ENCODE measurements at places on chromosomes 3 and 15. TPM values are rescaled to one million over a fixed set of nuclear protein-coding genes. Genes with fewer than 3 reads are reported as not detected.
A peak's percentile ranks its signal among the peaks of the same experiment; 100 is the strongest.

DNA sequence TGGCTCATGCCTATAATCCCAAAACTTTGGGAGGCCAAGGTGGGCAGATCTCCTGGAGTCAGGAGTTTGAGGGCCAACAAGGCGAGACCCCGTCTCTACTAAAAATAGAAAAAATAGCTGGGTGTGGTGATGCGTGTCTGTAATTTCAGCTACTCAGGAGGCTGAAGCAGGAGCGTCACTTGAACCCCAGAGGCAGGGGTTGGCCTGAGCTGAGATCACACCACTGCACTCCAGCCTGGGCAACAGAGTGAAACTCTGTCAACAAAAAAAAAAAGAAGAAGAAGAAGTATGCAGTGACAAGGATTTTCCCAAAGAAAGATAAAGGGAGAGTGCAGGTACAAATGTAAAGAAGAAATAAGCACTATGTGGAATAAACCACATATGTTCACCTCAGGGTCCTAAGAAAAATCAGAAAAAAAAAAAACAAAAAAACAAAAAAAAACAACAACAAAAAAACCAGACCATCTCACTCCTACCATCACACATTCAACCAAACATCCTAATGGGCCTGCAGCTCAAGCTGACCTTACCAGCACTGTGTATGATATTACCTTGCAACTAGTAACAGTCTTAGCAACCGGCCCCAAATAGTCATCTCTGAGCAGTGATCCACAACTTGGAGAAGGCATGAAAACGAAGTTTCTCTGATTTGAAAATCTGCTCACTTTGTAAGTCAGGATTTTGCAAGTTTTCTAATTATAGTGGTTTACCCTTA, 296.7 kb upstream of the PROK2 start:
- no peak for DNase-seq
- no peak overlapping the region for H3K4me3 ChIP-seq
- H3K27me3 ChIP-seq: no peaks in the 10 kb centered on the region
- no peaks in the 10 kb centered on the region for H3K36me3 ChIP-seq

- DNase-seq: no peak
- H3K4me3 ChIP-seq: peak within 1 kb of the TSS; percentile 19
- no peaks in the 10 kb centered on the region for H3K4me1 ChIP-seq
- no peaks in the 10 kb centered on the region for H3K27me3 ChIP-seq
- no peaks in the 10 kb centered on the region for H3K36me3 ChIP-seq
- H3K27ac ChIP-seq: peak within 1 kb of the TSS; percentile 70
These were observed at the start of gene LIPH for GRCh38 chr3:185552358-185552877. Gene LIPH, minus strand, starts transcription at chr3:185552588. Its CDS starts 117 bp downstream, at chr3:185552471.

GRCh38 chr15:82750831-82751180, 41.1 kb upstream of the AP3B2 start:
- no peaks in the 10 kb centered on the region for H3K36me3 ChIP-seq
- peak overlapping the region; percentile 68 for H3K4me3 ChIP-seq
- DNase-seq: no peak
- no peaks in the 10 kb centered on the region for H3K27me3 ChIP-seq
- H3K27ac ChIP-seq: peak overlapping the region; percentile 91

DNA sequence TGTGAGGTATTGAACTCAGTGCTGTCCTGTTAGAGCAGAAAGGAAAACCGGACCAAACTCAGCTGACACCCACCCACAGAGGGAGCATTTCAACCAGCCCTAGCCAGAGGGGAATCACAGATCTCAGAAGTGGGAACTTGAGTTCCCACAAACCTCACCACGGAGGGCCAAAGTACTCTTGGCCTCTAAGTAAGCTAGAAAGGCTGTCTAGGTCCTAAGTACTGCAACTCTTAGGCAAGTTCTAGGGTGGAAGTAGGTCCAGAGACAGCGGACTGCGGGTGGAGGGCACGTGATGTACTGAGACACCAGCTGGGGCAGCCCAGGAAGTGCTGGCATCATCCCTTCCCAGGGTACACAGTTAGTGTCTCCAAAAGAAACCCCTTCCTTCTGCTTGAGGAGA, 34.1 kb downstream of the EOMES start:
- H3K27ac ChIP-seq: no peak overlapping the region
- H3K4me1 ChIP-seq: no peaks in the 10 kb centered on the region
- DNase-seq: no peak

DNA sequence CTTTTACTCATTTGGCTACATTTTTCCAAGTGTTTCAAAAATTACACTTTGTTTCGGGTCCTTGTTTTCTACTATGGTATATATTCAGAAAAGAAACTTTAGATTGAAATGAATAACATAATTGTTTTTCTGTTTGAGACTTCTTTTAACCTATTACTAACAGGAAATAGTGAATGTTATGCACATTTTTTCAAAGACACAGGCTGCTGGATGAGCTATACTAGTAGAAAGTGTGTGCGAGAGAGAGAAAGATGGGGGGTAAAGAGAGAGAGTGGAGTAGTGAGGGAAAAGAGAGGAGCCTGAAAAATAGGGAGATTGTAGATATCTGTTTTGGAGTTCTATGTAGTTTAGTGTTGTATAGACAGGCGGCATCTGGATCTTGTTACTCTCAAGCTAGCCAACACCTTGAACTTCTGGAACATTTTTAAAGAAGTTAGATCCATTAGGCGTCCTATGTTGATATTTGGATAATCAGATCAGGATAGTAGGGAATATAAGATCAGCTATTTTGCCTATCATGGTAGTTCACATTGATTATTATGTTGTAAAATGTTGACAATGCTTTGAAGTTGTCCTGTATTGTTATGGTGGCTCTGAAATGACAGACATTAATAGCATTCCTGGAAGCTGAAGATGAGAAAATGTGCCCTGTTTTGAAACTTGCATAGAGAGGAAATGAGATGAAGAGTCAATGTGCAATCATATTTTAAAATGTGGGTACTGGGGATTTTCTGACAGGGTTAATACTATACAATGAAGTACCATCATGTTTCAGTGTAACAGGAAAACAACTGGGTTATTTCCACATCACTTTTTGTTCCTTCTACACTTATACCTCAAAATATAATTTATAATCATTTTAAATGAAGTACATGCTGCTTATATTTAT, 2.6 kb downstream of the RBMS3 start:
- H3K36me3 ChIP-seq: no peaks in the 10 kb centered on the region
- no peak for DNase-seq
- H3K27ac ChIP-seq: peak overlapping the region; percentile 88
- no peaks in the 10 kb centered on the region for H3K4me1 ChIP-seq

GRCh38 chr15:35000511-35000910, 12.4 kb upstream of the ZNF770 start:
- no peaks in the 10 kb centered on the region for H3K27me3 ChIP-seq
- H3K36me3 ChIP-seq: no peaks in the 10 kb centered on the region
- H3K4me1 ChIP-seq: no peaks in the 10 kb centered on the region

GRCh38 chr3:29331456-29332194, 50.8 kb downstream of the RBMS3 start:
- no peak overlapping the region for H3K4me3 ChIP-seq
- H3K4me1 ChIP-seq: no peaks in the 10 kb centered on the region
- no peaks in the 10 kb centered on the region for H3K36me3 ChIP-seq
- DNase-seq: no peak

GRCh38 chr15:99507504-99508310, 58.1 kb upstream of the MEF2A start:
- no peaks in the 10 kb centered on the region for H3K4me1 ChIP-seq
- peak; percentile 42 for DNase-seq
- H3K27ac ChIP-seq: peak overlapping the region; percentile 52
- no peaks in the 10 kb centered on the region for H3K36me3 ChIP-seq
- no peak overlapping the region for H3K4me3 ChIP-seq
- no peaks in the 10 kb centered on the region for H3K27me3 ChIP-seq

DNA sequence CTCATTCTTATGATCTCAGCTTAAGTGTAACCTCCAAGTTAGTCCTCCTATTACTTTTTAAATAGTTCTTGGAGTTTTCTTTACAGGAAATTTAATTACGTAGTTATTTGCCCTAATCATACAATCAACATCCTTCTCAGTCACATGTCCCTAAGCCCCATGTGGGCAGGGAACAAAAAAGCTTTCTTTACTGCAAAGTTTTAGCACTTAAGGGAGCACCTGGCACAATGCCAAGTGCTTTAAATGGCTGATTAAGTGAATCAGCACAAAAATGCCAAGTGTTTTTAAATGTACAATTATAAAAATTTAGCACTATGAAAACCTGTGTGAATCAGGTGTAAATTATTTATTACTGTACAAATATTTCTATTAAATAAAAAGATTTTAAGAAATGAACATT, 445.3 kb downstream of the C3orf38 start:
- no peaks in the 10 kb centered on the region for H3K4me1 ChIP-seq
- H3K4me3 ChIP-seq: no peak overlapping the region
- H3K27ac ChIP-seq: no peak overlapping the region
- H3K27me3 ChIP-seq: no peaks in the 10 kb centered on the region
- no peaks in the 10 kb centered on the region for H3K36me3 ChIP-seq

- no peak overlapping the region for H3K27ac ChIP-seq
- DNase-seq: no peak
- no peaks in the 10 kb centered on the region for H3K36me3 ChIP-seq
These were observed 53.3 kb downstream of the KY start for GRCh38 chr3:134597390-134597970.

GRCh38 chr3:47225310-47225906, 57.2 kb downstream of the KIF9 start:
- no peaks in the 10 kb centered on the region for H3K4me1 ChIP-seq
- no peaks in the 10 kb centered on the region for H3K36me3 ChIP-seq
- DNase-seq: no peak
- H3K27me3 ChIP-seq: no peaks in the 10 kb centered on the region
- no peak overlapping the region for H3K27ac ChIP-seq

DNA sequence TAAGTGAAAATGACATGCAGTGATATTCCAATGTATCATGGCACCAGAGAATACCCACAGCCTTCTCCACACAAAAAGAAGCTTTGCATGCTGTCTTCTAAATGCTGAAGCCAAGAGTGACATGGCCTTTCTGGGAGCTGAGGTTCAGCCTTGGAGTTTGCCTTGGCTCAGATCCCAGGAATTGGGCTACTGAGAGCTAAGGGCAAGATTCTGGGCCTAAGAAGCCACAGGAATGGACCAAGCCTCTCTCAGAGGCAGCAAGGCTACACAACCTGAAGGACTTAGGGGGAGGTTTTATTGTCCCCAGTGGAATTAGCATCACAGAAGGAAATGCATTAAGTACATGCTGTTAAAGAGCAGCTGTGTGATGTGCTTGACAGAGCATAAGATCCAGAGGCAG, 1078.5 kb downstream of the TUSC7 start:
- no peak overlapping the region for H3K4me3 ChIP-seq
- no peaks in the 10 kb centered on the region for H3K27me3 ChIP-seq
- H3K36me3 ChIP-seq: no peaks in the 10 kb centered on the region

DNA sequence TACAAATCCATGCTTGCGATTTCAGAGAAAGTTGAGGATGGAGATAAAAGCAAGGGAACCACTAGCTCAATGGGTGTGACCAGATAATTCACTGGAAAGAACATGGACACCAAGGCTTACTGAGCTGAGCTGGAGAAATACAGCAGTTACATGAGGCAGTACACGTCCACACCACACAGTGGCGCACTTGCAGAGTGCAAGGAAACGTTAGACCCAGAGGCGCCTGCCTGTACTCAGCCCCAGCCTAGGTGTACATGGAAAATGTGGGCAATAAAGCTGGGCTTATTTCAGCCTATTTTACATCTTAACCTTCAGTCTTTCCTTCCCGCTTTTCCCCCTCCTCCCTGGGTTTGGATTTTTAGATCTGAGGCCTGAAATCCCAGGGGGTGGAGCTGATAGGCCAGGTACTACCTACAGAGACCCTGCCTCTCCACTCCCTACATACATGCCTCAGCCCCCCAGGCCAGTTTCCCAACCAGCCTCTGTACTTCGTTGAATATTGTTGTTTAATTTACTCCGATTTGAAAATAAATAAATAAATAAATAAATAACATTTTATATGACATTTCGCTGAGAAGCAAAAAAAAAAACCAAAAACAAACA, 60.1 kb downstream of the PCOLCE2 start:
- H3K4me1 ChIP-seq: no peaks in the 10 kb centered on the region
- H3K27ac ChIP-seq: no peak overlapping the region
- no peaks in the 10 kb centered on the region for H3K36me3 ChIP-seq
- DNase-seq: peak; percentile 41
- H3K4me3 ChIP-seq: no peak overlapping the region

GRCh38 chr3:122392868-122393844, 9.2 kb downstream of the FAM162A start:
- H3K4me1 ChIP-seq: no peaks in the 10 kb centered on the region
- H3K36me3 ChIP-seq: no peaks in the 10 kb centered on the region
- H3K4me3 ChIP-seq: no peak overlapping the region

DNA sequence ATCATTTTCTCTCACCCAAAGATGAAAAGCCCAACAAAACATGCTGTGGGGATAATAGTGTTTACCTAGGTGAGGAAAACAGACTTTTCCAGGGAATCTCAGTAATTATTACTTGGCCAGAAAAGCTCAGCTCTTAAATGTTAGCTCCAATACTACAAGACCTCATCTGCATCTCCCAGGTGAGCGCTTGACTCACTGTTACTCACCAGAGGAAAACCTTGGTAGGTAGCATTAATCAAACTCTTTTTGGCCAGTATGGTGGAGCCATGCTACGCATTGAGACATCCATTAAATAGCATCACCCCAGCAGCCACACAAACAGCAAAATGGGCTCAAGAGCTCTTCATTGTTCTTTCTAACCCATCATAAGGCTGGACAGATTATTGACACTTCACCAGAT, 99.0 kb downstream of the TIGIT start:
- H3K36me3 ChIP-seq: no peaks in the 10 kb centered on the region
- H3K27me3 ChIP-seq: no peaks in the 10 kb centered on the region
- no peaks in the 10 kb centered on the region for H3K4me1 ChIP-seq
- H3K4me3 ChIP-seq: no peak overlapping the region
- DNase-seq: no peak
- H3K27ac ChIP-seq: peak overlapping the region; percentile 27

GRCh38 chr3:195044411-195044810, 226.5 kb downstream of the XXYLT1 start:
- DNase-seq: no peak
- no peaks in the 10 kb centered on the region for H3K27me3 ChIP-seq
- no peaks in the 10 kb centered on the region for H3K4me1 ChIP-seq
- H3K27ac ChIP-seq: no peak overlapping the region
- H3K4me3 ChIP-seq: no peak overlapping the region

GRCh38 chr3:33758281-33758680, 40.1 kb upstream of the PDCD6IP start:
- H3K36me3 ChIP-seq: no peaks in the 10 kb centered on the region
- H3K4me3 ChIP-seq: no peak overlapping the region
- H3K4me1 ChIP-seq: no peaks in the 10 kb centered on the region
- H3K27me3 ChIP-seq: no peaks in the 10 kb centered on the region
- DNase-seq: no peak

- no peaks in the 10 kb centered on the region for H3K36me3 ChIP-seq
- H3K27me3 ChIP-seq: no peaks in the 10 kb centered on the region
- no peaks in the 10 kb centered on the region for H3K4me1 ChIP-seq
- no peak overlapping the region for H3K4me3 ChIP-seq
- no peak for DNase-seq
These were observed 462.2 kb upstream of the RARB start for GRCh38 chr3:24965706-24966385.

The CDHR4 gene
- total RNA-seq: not detected

The MEGF11 gene
- total RNA-seq: not detected

The PLA2G4E gene
- total RNA-seq: not detected

The EPHB1 gene
- total RNA-seq: 3.4 TPM

The BLM gene
- total RNA-seq: 7.4 TPM

The GOLGA8O gene
- total RNA-seq: 0.33 TPM

The PLSCR2 gene
- total RNA-seq: 2.0 TPM

The PIGBOS1 gene
- 11.8 TPM for total RNA-seq

The TOPAZ1 gene
- total RNA-seq: not detected

The CD200R1L gene
- total RNA-seq: not detected

The ADAMTS17 gene
- 8.0 TPM for total RNA-seq

The PDZRN3 gene
- total RNA-seq: 37.6 TPM

The PAQR9 gene
- total RNA-seq: not detected

The NOX5 gene
- 1.0 TPM for total RNA-seq

The LHFPL4 gene
- total RNA-seq: not detected

The GP9 gene
- total RNA-seq: not detected

The FANCD2OS gene
- not detected for total RNA-seq

The TADA3 gene
- 66.1 TPM for total RNA-seq

All from breast epithelium (tissue), 4 donors.